ENCODE measurements at places on chromosomes 7 and 10. TPM values are rescaled to one million over a fixed set of nuclear protein-coding genes. Genes with fewer than 3 reads are reported as not detected.

GRCh38 chr7:110803602-110804143 is 287.3 kb upstream of the LRRN3 start:
- DNase-seq, result no peak

C10orf90 gene
- not detected for total RNA-seq

SPDYE6 gene
- not detected for total RNA-seq

DNA sequence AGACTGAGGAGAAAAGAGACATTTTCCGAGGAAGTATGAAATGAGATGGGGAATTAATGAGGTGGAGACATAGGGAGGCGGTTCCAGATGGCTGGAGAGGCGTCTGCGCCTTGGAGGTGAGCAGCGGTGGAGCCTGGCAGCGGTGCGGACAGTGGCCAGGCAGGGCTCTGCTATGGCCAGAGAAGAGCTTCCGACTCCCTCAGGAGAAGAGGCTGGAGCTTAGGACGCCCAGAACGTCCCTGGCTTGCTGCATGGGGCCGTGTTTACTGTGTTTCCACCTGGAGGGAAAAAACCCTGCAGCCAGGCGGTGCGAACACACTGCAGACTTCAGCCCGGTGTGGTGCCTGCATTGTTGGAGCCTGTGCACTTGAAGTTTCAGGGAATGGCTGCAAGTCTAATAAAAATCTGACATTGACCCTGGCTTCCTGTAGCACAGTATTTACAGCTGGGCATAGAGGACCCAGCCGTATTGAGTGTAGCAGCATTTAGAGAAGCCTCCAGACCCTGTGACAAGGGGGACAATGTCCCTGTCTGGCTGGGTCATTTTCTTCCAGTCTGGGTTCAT is 447.1 kb upstream of the MKI67 start:
- DNase-seq, result no peak

PNLIPRP1 gene
- total RNA-seq, result 0.50 TPM

- DNase-seq, result no peak
Observed at GRCh38 chr10:124347956-124348355, 70.8 kb downstream of the OAT start.

DNA sequence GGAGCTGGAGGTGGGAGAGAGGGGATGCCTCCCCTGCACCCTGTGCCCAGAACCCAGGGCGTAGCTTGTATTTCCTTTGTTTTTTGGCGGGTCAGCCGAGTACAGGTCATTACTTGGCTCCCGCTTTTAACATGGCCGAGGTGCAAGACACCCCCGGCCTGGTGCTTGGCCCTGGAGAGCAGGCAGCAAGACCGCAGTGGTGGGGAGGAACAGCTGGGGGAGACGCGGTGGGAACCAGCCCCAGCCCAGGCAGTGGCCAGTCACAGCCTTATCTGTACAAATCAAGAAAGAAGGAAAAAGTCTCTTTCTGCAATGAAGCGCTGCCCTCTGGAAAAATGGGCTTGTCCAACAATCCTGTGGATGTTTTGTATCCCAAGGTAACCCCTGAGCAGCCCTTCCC is 99.1 kb downstream of the TAX1BP1 start:
- DNase-seq, result no peak

AKR1C3 gene
- 173 TPM for total RNA-seq

HOXA3 gene
- 16.4 TPM for total RNA-seq

GRCh38 chr10:126191192-126191591 is 197.1 kb downstream of the ADAM12 start:
- no peak for DNase-seq

C10orf53 gene
- not detected for total RNA-seq

Measured in left colon (tissue), 2 donors.